ENCODE measurements at places on chromosomes 4 and X.

- no peak for DNase-seq
Observed at GRCh38 chrX:67544281-67545035, 637 bp downstream of the AR start.

DNA sequence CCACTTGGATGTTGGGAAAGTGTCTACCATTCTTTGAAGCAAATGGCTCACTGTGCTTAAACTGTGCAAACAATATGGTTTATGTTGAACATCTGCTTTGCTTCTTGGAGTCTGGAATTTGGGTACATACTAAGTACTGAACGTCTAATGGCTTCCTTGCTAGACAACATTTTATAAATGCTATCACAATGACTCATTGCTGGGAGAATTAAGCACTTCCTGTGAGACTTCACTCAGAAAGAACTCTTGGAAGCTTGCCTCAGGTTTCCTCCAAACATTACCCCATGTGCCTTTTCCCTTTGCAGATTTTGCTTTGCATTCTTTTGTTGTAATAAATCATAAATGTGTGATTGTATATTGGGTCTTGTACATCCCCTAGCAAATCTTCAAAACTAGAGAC lies 139.7 kb downstream of the PACRGL start:
- no peak for DNase-seq

DNA sequence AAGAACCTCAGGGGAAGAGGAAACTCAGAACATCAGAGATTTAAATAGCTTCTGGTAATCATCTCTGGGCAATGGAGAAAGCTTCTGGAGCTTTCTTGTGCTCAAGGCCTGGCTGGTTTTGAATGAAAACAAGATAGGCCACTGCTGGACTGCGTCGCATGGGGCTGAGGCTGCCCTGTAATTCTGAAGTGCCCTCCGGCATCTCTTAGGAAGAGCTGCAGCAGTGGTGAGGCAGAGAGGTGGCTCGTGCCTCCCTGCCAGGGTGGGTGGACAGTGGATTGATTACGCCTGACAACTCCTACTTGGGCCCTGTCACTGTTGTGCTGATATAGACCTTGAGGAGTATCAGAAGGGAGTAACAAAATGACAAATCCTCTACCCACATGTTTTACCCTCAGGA lies 279.7 kb downstream of the NR3C2 start:
- no peak for DNase-seq

DNA sequence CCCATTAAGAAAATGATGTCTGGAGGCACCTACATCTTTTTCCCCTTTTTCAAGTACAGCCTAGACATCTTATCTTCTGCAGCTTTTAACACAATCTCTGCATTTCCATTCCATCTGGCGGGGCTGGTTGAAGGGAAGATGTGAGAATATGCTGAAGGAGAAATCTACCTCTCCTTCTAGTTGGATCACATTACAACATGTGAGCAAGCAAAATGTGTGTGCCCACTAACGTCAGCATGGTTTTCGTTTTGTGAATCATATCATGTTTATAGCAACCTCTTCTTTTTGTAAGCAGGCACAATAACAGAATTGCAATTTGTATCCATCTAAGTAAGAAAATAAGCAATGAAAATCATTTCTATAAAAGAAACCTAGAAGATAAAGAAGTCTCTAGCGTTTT lies 28.9 kb upstream of the MID1 start:
- no peak for DNase-seq

- DNase-seq, result no peak
Observed at GRCh38 chrX:13198056-13198761, 121.6 kb downstream of the ATXN3L start.

- DNase-seq, result no peak
Observed at GRCh38 chr4:122243785-122244184, 91.7 kb downstream of the BLTP1 start.

GRCh38 chr4:121551881-121552280 lies 144.9 kb downstream of the ANXA5 start:
- no peak for DNase-seq

DNA sequence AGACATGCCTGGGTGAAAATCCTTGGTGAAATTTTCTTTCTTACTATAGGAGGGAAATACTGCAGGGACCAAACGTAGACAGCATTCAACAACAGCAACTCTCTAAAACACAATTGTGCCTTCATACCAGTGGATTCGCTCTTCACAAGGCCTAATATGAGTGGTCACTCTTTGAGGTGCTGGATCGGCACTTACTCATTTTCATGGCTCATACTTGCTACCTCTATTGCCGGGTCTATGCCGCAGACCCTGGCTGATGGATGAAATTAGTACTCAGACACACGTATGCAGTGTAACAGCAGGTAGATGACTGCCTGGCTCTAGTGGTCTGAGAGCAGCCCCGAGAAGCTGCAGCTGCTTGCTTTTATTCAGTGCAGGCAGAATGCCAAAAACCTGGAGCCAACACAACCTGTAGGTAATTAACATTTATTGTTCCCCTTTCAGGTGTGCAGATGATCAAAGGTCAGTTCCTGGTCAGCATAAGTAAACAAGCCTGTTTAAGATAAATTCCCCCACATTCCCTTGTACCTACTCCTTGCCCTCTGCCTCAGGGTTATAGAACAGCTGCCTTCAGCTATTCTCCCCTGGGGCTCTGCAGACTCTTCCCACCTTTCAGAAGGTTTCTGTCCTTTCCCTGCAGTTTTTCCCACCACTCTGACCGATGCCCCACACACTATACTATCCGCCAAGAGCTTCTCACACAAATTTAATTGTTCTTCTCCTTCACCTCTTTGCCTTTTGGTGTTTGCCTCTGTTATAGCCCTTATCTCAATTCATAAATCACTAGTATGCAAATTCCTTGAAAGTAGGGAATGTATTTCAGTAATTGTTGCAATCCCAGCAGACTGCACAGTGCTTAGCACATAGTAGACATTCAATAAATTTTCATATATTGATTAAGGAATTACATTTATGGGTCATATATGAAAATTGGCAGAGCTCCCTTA lies 210.0 kb downstream of the SPANXN3 start:
- DNase-seq, result no peak

DNA sequence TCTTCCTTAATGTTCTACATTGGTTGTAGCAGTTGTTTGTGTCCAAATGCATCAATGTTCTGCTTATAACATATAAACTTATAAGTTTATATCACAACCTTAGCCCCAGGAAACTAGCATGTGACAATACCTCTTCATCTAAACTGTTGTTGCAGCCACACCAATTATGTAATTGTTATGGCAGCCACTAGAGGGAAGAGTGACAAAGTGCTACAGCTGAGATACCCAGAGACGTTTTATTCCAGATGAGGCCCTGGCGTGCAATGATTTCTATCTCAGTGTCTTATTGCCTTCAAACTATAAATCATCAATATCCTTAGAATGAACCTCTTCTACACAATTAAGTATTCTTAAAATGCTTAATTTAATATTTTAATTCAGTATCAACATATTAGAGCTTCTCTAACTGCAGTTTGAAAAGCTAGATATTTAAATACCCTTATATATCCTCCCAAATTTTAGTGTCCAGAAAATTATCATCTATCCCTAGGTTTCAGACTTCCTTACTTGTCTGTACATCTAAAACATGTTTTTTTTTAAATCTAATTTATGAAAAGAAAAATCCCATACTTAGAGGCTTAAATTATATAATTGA lies 171.6 kb downstream of the PCDH10 start:
- DNase-seq, result no peak

- DNase-seq, result no peak
Observed at GRCh38 chr4:176123710-176124407, 58.2 kb downstream of the WDR17 start.

- no peak for DNase-seq
Observed at GRCh38 chr4:127503111-127503510, 129.6 kb upstream of the INTU start.

DNA sequence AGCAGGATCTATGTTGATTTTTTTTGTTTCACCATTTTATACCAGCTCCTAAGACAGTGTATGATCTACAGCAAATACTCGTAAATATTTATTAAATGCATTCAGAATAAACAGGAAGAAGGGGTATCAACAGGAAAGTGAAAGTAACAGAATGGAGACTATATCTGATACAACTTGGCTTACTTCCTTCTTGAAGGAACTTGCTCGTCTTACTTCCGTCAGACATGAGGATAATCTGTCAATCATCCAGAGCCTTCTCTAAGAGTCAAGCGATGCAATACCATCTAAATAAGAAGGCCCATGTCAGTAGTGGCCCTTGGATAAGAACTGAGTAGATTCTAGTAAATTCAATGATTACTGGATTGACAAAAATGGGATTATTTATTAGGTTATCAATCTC lies 84.2 kb downstream of the CAMK2D start:
- DNase-seq, result no peak

DNA sequence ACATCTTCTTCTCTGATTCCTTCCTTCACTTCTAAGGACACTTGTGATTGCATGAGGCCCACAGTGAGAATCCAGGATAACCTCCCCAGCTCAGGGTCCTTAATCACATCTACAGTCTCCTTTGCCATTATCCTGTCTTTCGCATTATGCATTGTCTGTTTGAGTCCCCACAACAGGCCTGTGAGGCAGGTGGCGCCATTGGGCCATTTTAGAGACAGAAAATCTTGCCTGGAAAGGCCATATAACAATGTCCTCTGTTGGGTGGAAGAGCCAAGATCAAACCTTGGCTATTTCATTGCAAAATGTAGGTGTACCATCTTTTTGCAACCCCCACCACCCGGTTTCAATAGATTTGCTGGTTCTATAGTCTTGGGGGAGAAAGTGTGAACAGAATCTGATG lies 11.8 kb upstream of the DCUN1D4 start:
- DNase-seq, result no peak

DNA sequence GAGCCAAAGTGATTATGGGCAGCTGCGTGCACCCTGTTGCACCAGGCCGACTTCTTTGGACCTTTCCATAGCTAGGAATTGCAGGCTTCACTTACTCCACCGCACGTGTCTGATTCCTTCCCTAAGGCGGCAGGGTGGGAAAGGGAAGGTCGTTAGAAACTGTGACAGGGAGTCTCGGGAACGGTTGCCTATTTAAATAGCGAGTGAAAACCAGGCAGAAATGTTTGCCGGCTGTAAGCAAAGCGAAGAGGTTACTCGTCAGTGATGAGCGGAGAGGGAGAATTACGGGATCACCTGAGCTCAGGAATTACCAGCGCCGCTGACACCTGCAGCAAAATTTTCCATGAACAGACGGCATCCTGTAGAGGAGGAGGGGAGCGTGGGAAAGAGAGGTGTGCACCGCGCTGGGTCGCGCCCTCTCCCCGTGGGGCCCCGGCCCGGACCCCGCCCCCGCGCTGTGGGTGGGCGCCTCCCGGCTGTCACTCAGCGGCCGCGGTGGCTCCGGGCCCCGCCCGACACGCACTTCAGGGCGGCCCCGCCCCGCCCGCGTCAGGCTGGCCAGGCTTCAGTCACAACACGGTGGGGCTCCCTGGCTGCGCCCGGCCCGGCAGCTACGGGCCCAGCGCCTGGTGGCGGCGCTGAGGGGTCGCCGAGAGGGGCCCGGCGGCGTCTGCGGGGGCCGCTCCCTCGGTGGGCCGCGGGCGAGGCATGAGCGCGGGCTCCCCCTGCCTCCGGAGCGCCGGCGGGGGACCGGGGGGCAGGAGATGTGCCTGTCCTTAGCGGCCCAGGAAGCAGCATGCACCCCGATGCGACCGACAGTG lies at the start of gene SNX25:
TSS of gene SNX25 (plus strand) at position 568 of the 821 bp plus-strand sequence. CDS start at position 797, 229 bp downstream.
- peak; percentile 27 for DNase-seq

GRCh38 chr4:80814266-80814665 lies 216.2 kb upstream of the BMP3 start:
- no peak for DNase-seq

- DNase-seq, result no peak
Observed at GRCh38 chr4:176277162-176277904, 8.3 kb upstream of the ASB5 start.

DNA sequence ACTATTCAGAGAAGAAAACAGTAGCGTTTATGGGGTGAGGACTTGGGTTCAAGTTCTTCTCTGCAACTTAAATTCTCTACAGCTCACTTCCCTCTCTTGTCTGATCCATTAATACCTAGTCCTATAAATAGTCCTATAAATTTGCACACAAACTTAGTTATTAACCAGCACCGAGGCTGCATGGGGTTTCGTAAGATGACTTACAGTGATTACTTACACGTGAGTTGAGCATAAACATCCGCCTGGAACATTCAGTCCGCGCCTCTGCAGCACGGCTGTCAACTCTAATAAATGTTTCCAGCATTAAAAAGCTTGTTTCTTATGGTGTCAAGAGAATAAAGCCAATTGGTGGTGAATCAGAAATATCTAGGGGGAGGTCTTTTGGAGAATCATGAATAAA lies 103.0 kb upstream of the ENPP6 start:
- no peak for DNase-seq

DNA sequence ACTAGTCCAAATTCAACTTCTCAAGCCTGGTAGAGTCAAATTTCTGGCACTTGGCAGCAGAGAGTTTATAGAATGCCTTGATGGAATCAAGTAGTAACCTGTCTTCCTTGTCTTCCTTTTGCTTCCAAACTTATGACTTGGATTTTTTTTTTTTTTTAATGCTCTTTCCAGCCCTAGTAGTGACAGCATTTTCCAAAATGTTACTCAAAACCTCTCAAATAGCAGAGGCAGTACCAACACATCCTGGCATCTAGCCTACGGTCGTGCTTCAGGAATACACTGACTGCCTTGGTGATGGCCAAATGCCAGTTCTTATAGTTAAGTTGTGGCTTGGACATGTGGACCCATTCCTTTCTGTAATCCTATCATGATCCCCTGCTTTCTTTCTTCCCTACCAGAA lies 46.0 kb downstream of the GALNT7 start:
- DNase-seq, result no peak

GRCh38 chr4:171719691-171720090 lies 93.5 kb upstream of the GALNTL6 start:
- DNase-seq, result no peak
